ENCODE measurements at places on chromosomes 6 and 20. TPM values are rescaled to one million over a fixed set of nuclear protein-coding genes. Genes with fewer than 3 reads are reported as not detected.

The SAMD5 gene
- total RNA-seq = not detected

The CAGE1 gene
- 0.10 TPM for total RNA-seq

- H3K27me3 ChIP-seq = peaks cover 7% of the 10 kb centered on the region
- H3K4me3 ChIP-seq = no peak overlapping the region
- no peaks in the 10 kb centered on the region for H3K36me3 ChIP-seq
- peaks cover 15% of the 10 kb centered on the region for H3K4me1 ChIP-seq
- DNase-seq = no peak
Observed at GRCh38 chr6:53730767-53731166, 64.0 kb upstream of the LRRC1 start.

DNA sequence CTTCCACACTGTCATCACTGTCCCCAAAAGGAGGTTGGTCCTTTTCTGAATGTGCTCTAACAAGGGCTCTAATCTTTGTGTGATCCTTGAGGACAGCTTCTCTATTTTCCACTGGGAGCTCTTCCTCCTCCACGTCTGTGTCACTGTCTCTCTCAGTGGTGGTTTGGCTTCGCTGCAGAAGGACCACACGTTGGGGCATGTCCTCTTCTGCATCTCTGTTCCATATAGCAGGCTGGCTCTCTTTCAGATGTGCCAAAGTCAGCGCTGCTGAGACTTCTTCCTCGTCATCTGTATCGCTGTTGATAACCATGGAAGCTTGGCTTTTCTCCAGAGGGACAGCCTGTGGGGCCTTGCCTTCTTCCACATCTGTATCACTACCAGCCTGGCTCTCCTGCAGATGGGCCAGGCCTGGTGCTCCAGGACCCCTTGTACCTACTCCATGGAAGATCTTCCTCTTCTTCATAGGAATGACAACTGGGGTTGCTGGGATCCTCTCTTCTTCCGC lies 4.6 kb downstream of the MDC1 start:
- no peak for DNase-seq
- no peaks in the 10 kb centered on the region for H3K27me3 ChIP-seq
- H3K36me3 ChIP-seq = peaks cover 57% of the 10 kb centered on the region
- H3K27ac ChIP-seq = peak overlapping the region; percentile 9
- H3K4me1 ChIP-seq = peaks cover 27% of the 10 kb centered on the region

DNA sequence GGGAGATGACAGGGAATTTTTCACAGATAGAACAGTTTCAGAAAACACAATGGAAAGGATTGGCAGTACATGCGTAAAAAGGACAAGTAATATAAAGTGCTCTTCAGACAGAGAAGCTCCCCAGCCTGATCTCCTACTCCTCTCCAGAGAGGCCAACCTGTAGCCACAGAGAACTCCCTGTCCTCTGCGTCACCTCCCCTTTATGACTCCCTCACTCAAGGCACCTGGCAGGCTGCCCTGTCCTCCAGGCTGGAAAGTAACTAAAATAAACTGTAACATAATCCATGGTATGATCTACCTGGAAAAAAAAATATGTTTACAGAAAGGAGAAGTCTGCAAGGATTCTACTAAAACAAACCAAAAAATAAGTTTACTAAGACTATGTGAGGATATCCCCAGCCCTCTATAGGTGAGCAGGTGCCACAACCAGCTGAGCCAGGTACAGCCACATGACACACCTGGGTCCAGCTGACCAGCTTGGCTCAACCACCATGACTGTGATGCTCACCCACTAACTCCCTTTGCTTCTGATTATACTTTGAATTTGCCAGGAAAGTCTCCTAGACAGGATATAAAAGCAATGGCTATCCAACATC lies 29.2 kb downstream of the MBOAT1 start:
- H3K27ac ChIP-seq = no peak overlapping the region
- no peak overlapping the region for H3K4me3 ChIP-seq
- peaks cover 4% of the 10 kb centered on the region for H3K36me3 ChIP-seq
- H3K27me3 ChIP-seq = peaks cover 3% of the 10 kb centered on the region
- H3K4me1 ChIP-seq = no peaks in the 10 kb centered on the region

The STX11 gene
- total RNA-seq = 39.0 TPM

DNA sequence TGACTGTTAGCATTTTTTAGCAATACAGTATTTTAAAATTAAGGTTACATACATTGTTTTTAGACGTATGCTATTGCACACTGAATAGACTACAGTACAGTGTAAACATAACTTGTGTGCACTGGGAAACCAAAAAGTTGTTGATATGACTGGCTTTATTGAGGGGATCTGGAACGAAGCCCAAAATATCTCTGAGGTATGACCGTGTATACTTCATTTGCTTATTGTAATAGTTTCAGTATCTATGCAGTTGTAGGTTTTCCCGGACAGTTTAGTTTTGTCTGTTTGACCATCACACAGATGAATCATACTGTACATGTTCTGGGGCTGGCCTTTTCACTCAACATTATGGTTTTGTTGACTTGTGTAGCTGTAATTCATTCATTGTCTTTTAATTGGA lies 6.9 kb upstream of the ZBTB12 start:
- H3K4me1 ChIP-seq = peaks cover 3% of the 10 kb centered on the region
- no peak overlapping the region for H3K4me3 ChIP-seq
- H3K27ac ChIP-seq = no peak overlapping the region
- peaks cover 11% of the 10 kb centered on the region for H3K27me3 ChIP-seq
- no peak for DNase-seq

The SNX21 gene
- total RNA-seq = 1.3 TPM

GRCh38 chr20:23047738-23048214 lies 1.7 kb downstream of the THBD start:
- H3K4me3 ChIP-seq = no peak overlapping the region
- H3K36me3 ChIP-seq = no peaks in the 10 kb centered on the region
- DNase-seq = no peak
- H3K27me3 ChIP-seq = peaks cover 59% of the 10 kb centered on the region
- H3K4me1 ChIP-seq = peaks cover 2% of the 10 kb centered on the region

- H3K27me3 ChIP-seq = peaks cover 3% of the 10 kb centered on the region
- H3K36me3 ChIP-seq = no peaks in the 10 kb centered on the region
- no peak overlapping the region for H3K27ac ChIP-seq
- H3K4me1 ChIP-seq = no peaks in the 10 kb centered on the region
- DNase-seq = no peak
Observed at GRCh38 chr20:17304774-17305173, 77.9 kb downstream of the PCSK2 start.

The PKIB gene
- total RNA-seq = 0.52 TPM

DNA sequence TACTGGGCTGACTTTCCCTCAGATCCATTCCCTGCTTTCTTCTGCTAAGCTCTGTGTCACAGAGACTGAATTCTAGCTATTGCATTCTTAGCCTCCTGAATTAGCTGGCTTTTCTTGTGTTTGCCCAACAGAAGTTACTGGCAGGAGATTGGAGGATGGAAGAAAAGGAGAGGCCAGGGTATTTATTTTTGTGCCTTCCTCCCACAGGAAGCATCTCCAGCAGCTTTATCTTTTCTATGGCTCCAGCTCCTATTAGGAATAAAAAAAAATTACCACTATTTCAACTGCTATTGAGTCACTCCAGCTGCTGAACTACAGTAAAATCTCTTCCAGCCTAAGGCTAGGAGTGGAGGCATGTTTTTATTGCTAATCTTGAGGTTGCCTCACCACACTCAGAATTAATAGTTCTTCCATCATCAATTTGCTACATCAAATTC lies 492.4 kb downstream of the RFPL4B start:
- H3K4me3 ChIP-seq = no peak overlapping the region
- no peak overlapping the region for H3K27ac ChIP-seq
- no peaks in the 10 kb centered on the region for H3K36me3 ChIP-seq
- DNase-seq = no peak

DNA sequence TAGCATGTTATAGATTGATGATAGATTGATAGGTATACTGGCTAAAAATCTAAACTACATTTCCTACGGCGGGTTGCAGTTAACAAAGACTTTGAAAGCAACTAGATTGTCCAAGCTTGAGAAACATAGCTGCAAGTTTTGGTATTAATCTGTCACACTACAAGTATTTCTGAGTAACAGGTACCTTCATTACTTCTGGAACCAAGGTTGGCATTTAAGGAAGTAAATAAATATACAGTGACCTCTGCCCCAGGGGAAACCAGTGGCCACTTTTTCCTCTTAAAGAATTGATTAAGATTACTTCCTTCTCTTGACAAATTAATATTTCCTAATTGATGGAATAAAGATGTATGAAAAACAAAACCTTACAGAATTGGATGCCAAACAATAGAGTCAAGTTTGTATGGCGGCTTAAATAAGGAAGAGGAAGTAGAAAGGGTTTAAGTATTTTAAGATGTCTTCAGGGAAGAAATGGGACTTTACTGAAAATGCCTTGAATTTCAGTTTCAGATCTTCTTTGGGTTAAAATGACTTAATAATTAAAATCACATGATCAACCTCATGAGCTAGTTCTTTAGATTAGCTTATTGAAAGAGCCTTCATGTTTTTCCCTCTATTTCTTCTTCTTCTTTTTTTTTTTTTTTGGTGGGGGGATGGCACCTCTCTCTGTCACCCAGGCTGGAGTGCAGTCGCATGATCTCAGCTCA lies 132.8 kb downstream of the DOK5 start:
- DNase-seq = no peak
- H3K27ac ChIP-seq = no peak overlapping the region
- no peak overlapping the region for H3K4me3 ChIP-seq
- peaks cover 11% of the 10 kb centered on the region for H3K27me3 ChIP-seq
- H3K4me1 ChIP-seq = no peaks in the 10 kb centered on the region
- no peaks in the 10 kb centered on the region for H3K36me3 ChIP-seq

- H3K4me3 ChIP-seq = no peak overlapping the region
- no peak overlapping the region for H3K27ac ChIP-seq
- no peaks in the 10 kb centered on the region for H3K4me1 ChIP-seq
- no peak for DNase-seq
Observed at GRCh38 chr6:145309842-145310535, 425.3 kb downstream of the EPM2A start.

- no peak overlapping the region for H3K4me3 ChIP-seq
- no peaks in the 10 kb centered on the region for H3K36me3 ChIP-seq
- DNase-seq = no peak
- no peak overlapping the region for H3K27ac ChIP-seq
Observed at GRCh38 chr6:170017603-170018320, 266.3 kb downstream of the ERMARD start.

- peak overlapping the region; percentile 89 for H3K4me3 ChIP-seq
- H3K27ac ChIP-seq = peak overlapping the region; percentile 97
- peaks cover 70% of the 10 kb centered on the region for H3K4me1 ChIP-seq
- DNase-seq = peak; percentile 84
- no peaks in the 10 kb centered on the region for H3K27me3 ChIP-seq
Observed at GRCh38 chr6:90080876-90081481, 186.7 kb downstream of the GJA10 start.

The TEAD3 gene
- total RNA-seq = 0.66 TPM

- H3K27me3 ChIP-seq = no peaks in the 10 kb centered on the region
- H3K27ac ChIP-seq = no peak overlapping the region
- H3K4me1 ChIP-seq = no peaks in the 10 kb centered on the region
- no peak for DNase-seq
Observed at GRCh38 chr6:97732045-97732444, 449.0 kb upstream of the MMS22L start.

The ZSCAN26 gene
- total RNA-seq = 5.2 TPM

- no peak overlapping the region for H3K4me3 ChIP-seq
- DNase-seq = no peak
- no peaks in the 10 kb centered on the region for H3K36me3 ChIP-seq
- no peaks in the 10 kb centered on the region for H3K4me1 ChIP-seq
- no peak overlapping the region for H3K27ac ChIP-seq
Observed at GRCh38 chr20:23584434-23585199, 16.3 kb upstream of the CST9L start.

The TJAP1 gene
- total RNA-seq = 36.5 TPM

The HUS1B gene
- total RNA-seq = 1.0 TPM

GRCh38 chr6:122817766-122818165 lies 28.7 kb downstream of the SMPDL3A start:
- no peak for DNase-seq
- H3K27ac ChIP-seq = no peak overlapping the region
- no peaks in the 10 kb centered on the region for H3K36me3 ChIP-seq
- H3K4me1 ChIP-seq = no peaks in the 10 kb centered on the region
- peaks cover 10% of the 10 kb centered on the region for H3K27me3 ChIP-seq

- no peaks in the 10 kb centered on the region for H3K36me3 ChIP-seq
- no peaks in the 10 kb centered on the region for H3K4me1 ChIP-seq
- H3K27ac ChIP-seq = no peak overlapping the region
- no peak overlapping the region for H3K4me3 ChIP-seq
Observed at GRCh38 chr6:1025821-1026220, 286.1 kb upstream of the FOXQ1 start.

The PI16 gene
- total RNA-seq = 0.18 TPM

DNA sequence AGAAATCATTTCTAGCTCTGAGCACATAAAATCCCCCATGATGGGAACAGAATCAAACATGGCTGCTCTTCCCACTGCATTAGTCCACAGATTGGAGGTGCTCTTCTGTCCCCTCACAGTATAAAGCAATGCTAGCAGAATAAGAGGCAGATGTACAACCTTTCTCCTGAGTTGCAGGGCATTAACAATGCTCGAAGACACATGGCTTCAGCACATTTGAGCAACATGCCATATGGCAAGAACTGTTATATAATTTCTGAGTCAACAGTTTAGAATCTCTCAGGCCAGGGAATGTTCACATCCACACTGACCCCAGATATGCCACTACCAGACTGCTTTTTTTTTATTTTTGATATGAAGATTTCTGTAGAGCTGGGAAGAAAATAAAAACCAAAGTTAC lies 119.6 kb downstream of the KIF13A start:
- no peak overlapping the region for H3K4me3 ChIP-seq
- no peaks in the 10 kb centered on the region for H3K36me3 ChIP-seq
- no peaks in the 10 kb centered on the region for H3K4me1 ChIP-seq
- H3K27ac ChIP-seq = no peak overlapping the region

The TBX18 gene
- not detected for total RNA-seq

The NFATC2 gene
- total RNA-seq = 31.7 TPM

The IPCEF1 gene
- 16.9 TPM for total RNA-seq
